SHP77 (cell line): ENCODE measurements at places on chromosomes 5 and 9.

DNA sequence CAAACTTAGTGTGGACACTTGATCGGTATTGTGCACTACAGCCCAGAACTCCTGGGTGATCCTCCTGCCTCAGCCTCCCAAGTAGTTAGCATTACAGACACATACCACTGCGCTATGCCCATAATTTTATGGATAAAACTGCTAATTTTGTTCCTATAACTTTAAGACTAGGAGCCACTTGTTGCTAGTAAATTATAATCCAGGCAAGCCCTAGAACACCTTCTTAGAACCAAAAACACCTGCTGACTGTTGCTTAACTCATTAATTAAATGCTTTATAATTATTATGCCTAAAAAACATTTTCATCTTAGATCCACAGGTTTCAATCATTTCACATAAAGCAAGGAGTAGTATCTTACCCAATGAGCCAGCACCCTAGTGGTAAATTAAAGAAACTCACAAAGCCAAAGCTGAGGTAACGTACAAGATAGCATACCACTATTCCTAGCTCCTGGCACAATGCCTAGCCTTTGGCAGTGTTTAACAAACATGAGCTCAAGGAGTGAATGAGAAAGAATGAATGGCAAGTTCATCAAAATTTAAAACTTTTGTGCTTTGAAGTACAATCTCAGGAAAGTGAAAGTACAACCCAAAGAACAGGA is 5.4 kb downstream of the MRPS27 start:
- DNase-seq = no peak

DNA sequence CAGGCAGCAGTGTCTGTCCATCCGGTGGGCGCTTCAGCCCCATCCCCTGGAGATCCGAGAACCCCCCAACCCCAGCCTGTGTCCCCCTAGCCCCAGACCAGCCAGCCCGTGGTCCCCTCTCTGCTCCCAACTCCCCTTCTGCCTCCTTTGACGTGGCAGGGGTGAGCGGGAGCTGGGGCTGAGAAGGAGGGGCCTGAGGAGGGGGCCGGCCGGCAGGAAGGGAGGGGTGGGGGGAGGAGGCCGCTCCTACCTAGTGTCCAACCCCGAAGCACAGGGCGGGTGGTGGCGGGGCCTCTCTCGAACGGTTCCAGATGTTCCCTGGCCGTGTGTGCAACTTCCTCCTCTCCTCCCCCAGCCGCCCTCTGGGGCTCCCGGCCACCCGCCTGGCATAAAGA is 31.0 kb downstream of the GOLGA2 start:
- DNase-seq = no peak

DNA sequence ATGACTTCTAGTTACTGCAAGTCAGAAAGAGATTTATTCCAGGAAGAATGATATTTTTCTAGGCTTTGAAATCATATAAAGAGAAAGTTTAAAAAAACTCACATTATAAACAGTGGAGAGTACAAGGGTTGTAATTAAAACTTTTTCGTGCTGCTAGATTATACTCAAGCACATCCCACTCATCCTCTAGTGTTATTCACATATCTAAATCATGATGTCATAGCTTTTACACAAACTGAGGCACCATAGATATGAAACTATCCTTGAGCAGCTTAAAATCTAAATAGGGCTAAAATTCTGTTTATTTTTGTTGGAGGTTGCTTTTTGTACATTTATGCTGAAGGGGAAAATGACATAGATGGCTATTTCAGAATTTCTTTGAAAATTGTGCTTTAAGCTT is 30.0 kb downstream of the TENT2 start:
- no peak for DNase-seq

DNA sequence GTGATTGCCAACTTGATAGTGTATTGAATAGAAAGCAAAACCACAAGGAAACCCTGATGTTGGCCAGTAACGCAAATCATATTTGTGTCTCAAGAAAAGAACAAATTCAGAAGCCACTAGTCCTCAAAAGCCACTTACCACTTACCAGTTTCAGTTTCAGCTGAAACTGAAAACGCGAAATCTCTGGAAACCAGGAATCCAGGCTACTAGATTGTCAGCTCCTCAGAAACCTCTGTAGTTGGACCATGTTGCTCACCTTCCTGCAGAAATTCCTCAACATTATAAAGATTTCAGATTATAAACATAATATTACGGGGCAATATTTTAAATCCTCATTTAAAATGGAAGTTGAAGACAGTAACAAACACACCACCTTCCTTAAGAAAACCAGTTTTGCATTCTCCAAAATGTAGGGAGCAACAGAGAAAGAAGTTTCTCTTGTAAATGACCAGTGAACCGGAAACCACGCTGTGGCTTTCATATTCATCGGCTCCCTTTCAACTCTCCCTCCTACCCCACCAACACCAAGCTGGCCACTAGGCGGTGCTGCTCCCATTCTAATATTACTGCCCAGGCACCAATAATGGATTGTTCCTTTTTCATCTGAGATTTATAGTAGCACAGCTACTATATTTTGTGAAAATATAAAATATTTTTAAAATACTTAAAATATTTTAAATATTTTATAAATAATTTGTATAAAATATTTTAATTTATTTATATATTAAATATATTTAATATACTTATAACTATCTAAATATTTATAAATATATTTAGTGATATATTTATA is 8.7 kb upstream of the TMED7 start:
- peak; percentile 77 for DNase-seq

GRCh38 chr5:111255169-111255568 is 31.0 kb downstream of the CAMK4 start:
- no peak for DNase-seq

- DNase-seq = no peak
These were observed 74.4 kb downstream of the FAM114A2 start for GRCh38 chr5:153964191-153964879.

DNA sequence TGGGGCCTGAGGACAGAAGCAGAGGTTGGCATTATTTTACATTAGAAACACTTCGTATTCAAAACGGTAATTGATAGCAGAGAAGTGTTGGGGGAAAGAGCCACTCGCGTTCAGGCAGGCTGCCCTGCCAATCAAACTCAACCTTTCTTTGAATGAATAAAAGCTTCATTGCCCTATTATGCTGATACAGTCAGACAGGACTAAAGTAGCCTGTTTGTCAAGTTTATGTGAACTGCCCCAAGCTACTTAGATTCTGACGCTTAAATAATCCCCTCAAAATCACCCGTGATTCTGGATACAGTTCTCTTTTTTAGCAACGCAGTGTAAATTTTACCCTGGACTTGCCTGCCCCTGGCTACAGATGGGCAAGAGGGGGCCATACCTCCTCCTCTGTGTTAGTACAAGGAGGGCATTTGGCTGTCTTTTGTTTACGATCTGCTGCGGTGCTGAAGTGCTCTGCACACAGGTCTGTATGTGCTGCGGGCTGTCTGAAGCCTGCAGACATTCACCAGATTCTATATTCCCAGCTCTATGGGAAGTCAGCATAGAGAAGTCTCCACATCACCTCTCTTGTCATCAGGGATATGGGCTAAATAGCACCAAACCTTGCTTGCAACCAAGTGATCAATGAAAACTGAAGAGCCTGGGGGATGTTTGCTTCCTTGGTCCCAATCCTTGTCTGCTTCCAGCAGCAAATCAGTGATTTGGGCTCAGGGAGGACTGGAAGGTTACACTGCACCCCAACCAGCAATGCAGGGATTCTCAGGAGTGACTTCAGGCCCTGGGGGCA is 218.4 kb downstream of the EBF1 start:
- no peak for DNase-seq

- DNase-seq = no peak
These were observed 1.6 kb downstream of the PLK2 start for GRCh38 chr5:58458141-58458742.

DNA sequence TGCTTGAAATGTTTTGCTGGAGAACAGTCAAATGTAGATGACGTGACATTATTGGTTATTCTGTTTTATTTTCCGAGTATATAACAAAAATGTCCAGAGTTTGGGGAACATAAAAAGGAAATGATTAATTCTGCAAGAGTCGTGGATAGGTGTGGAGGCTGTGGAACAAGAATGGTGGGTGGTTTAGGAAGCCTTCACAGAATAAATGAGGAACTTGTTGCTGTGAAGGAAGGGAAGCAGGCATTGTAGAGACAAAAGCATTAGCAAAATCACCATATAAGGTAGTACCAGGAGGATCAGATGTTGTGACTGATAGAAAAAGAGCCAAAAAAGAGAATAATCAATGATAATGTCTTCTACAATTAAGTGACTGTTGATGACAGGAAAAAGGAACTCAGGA is 66.2 kb upstream of the CNTLN start:
- no peak for DNase-seq

DNA sequence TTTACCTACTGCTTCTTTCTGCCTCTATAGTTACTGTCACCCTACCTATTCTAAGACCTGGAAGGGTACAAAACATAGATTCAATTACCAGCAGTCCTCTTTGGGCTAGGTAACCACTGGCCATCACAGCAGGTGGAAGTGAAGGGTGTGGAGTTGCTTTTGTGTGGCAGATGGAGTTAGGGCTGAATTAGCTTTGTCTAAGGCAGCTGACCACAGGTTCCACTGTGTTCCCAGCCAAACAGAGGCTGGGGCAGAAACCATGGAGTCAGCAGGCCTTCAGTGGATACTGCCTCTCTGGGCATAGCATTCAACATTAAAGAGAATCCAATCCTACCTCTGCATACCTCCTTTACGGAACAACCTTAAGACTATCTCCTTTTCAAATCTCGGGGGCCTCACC is 254.2 kb downstream of the RFX3 start:
- DNase-seq = no peak

DNA sequence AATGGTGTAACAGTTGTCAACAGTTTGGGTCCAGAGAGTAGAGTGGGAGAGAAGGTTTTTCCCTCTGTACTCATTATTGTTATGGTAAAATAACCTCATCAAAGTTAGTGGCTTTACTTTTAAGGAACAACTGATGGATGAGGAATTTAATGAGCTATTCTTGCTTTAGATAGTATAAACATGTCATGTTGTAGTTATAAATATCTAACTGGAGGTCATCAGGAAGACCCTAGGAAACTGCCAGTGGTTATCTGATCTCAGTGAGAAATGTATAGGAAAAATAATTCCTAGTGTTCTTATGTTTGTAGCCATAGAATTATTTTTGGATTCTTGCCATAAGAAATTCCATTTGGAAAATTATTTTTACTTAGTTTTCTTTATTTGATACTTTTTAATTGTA is 4.1 kb downstream of the ERCC6L2 start:
- DNase-seq = no peak

- no peak for DNase-seq
These were observed 600.7 kb upstream of the PTGER4 start for GRCh38 chr5:40078898-40079575.

GRCh38 chr5:131223751-131224386 is 40.0 kb upstream of the CDC42SE2 start:
- no peak for DNase-seq

- no peak for DNase-seq
These were observed 3.0 kb upstream of the HNRNPAB start for GRCh38 chr5:178201221-178201926.

DNA sequence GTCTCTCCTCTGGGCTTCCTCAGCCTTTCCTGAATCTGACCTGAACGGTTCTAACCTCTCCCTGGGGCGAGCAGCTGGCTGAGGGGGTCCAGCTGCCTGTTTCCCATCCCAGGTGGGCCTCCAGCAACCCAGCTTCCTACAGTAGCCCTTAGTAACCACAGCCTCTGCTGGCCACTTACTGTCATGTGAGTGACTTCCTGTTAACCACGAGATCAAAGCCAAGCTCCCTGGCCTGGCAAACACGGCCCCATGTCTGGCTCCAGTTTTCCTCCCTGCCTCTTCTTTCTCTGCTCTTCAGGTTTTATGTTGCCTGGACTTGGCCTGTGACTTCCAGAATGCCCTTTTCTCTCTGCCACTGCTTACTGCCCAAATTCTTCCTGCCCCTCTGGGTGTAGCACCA is 47.2 kb upstream of the DAB2IP start:
- no peak for DNase-seq

DNA sequence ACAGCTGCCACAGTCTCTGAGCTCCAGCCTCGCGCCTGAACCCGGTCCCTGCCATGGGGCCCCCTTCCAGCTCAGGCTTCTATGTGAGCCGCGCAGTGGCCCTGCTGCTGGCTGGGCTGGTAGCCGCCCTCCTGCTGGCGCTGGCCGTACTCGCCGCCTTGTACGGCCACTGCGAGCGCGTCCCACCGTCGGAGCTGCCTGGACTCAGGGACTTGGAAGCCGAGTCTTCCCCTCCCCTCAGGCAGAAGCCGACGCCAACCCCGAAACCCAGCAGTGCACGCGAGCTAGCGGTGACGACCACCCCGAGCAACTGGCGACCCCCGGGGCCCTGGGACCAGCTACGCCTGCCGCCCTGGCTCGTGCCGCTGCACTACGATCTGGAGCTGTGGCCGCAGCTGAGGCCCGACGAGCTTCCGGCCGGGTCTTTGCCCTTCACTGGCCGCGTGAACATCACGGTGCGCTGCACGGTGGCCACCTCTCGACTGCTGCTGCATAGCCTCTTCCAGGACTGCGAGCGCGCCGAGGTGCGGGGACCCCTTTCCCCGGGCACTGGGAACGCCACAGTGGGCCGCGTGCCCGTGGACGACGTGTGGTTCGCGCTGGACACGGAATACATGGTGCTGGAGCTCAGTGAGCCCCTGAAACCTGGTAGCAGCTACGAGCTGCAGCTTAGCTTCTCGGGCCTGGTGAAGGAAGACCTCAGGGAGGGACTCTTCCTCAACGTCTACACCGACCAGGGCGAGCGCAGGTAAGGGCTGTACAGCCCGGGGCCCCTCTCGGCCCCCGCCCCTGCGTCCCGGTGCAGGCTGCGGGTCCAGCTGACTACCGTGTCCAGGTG is 509 bp downstream of the LVRN start:
- no peak for DNase-seq

- no peak for DNase-seq
These were observed 105.5 kb upstream of the PDE4D start for GRCh38 chr5:59999056-59999455.

DNA sequence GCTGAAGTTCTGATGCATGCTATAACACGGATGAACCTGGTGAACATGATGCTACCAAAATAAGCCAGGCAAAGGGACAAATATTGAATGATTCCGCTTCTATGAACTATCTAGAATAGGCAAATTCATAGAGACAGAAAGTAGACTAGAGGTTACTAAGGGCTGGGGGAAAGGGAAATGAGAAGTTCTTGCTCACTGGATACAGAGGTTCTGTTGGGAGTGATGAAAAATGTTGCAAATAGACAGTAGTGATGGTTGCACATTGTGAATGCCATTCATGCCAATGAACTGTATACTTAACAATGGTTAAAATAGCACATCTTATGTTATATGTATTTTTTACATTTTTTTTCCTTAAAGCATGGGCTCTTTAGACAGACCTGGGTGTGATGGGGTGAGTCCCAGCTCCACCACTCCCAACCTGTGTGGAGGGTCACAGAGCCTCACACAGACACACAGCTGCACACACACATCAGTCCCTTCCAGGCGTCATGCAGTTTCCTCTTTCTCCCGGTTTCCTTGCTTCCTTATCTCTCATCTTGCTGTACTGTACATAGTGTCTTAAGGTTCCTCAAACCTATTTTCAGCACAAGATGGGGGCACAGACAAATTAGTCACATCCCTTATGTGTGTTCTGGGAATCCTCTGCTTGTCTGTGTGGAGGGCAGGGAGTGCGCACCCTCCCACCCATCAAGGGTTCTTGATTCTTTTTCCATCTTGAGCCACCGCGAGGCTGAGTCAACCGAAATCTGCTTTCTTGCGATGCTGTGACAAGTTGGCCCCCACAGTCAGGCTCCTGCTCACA is 192.9 kb downstream of the CRB2 start:
- no peak for DNase-seq

GRCh38 chr9:90807006-90807405 is 5.4 kb downstream of the SYK start:
- no peak for DNase-seq

- DNase-seq = no peak
These were observed 59.8 kb upstream of the ABCA1 start for GRCh38 chr9:104987743-104988142.

- no peak for DNase-seq
These were observed 30.3 kb upstream of the GRXCR2 start for GRCh38 chr5:145903113-145903512.
